ENCODE measurements at places on chromosomes 12 and 14.

DNA sequence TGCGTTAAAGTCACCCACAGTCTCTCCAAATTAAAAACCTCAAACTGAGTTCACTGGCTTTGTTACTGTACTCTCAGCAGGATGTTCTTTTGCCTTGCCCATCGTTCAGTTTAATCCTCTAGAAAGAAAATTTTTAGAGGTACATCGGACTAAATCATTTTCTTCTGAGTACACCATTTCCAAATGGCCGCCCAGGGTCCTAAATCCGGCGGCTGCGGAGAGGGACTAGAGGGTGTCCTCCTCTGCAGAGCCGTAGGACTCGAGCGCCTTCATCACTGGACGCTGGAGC is 1.4 kb downstream of the LIN7A start:
- DNase-seq, result no peak

GRCh38 chr12:101740566-101740965 is 1.3 kb upstream of the SYCP3 start:
- DNase-seq, result no peak

DNA sequence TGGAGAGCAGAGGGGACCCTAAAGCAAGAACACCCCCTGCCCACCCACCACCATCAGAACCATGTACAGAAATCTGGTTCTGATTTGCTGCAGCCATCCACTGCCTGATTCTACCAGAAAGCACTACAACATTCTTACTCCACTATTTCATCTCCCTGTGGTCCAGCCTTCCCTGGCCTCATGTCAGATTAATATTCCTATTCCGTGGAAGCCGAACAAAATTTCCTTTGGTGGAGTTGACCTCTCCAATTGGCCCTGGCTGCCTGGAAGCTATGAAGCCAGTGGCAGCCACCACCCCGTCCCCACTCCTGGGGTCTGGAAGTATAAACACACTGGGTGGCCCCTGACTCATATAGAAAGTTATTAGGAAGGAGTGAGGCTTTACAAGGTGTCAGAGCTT is 60.2 kb downstream of the ANO2 start:
- DNase-seq, result no peak

- DNase-seq, result no peak
Observed at GRCh38 chr14:33586806-33587205, 364.1 kb downstream of the EGLN3 start.

GRCh38 chr14:81567302-81567701 is 33.6 kb upstream of the SEL1L start:
- no peak for DNase-seq

- no peak for DNase-seq
Observed at GRCh38 chr12:118984161-118984943, 3.0 kb downstream of the SRRM4 start.
